ENCODE measurements at places on chromosomes 16 and 17.
A peak's percentile ranks its signal among the peaks of the same experiment; 100 is the strongest.

- DNase-seq = no peak
These were observed 20.2 kb downstream of the SLC16A3 start for GRCh38 chr17:82248815-82249674.

DNA sequence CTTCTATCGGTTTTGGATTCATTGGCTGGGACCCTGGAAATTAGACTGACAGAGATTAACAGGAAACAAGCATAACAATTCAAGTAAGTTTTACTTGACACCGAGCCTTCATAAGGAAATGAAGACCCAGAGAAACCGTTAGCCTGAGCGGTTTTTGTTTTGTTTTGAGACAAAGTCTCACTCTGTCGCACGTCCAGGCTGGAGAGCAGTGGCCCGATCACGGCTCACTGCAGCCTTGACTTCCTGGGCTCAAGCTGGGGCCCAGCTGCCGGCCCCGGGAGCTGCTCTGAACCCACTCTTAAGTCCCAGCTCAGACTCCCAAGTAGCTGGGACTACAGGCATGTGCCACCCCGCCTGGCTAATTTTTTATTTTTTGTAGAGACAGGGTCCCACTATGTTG lies 321.3 kb downstream of the SEC14L1 start:
- DNase-seq = no peak

- DNase-seq = no peak
These were observed 95.9 kb downstream of the RPTOR start for GRCh38 chr17:80640366-80641084.

DNA sequence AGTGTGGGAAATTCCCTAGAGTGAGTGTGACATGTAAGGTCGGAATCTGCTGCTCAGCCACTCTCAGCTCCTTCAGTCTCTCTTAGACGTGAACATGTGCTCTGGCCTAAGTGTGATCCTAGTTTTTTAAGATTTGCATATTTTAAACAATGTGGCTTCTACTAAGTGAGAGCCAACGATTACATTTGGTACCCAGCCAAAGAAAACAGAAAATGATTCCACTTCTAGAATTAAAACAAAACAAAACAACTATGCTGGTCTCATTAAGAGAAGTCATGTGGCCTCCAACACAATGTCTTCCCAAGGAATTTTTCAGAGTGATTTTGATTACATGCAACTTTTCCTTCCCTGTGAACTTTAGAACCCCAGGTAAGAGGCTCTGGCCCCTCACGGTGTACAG lies 10.1 kb downstream of the TMEM238L start:
- DNase-seq = no peak

- no peak for DNase-seq
These were observed 4.3 kb downstream of the YBX2 start for GRCh38 chr17:7290166-7290565.

- no peak for DNase-seq
These were observed 308.7 kb downstream of the SEC14L1 start for GRCh38 chr17:77449373-77449907.

DNA sequence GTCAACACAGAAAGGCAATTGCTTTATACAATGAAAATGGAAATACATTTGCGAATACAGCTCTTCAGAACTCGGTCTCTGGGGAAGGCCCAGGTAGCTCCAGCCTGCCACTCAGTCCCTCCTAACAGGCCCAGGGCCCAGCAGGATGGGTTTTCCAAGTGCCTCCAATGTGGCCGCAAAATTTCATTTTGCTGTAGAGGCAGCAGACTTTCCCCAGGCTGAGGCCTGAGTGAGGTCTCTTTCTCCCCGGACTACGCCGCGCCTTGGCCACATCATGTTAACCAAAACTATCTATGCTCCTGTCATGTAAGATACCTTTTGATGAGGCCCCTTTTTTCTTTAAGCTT lies 606.0 kb upstream of the SALL1 start:
- no peak for DNase-seq

GRCh38 chr16:30413112-30413806 lies 5.9 kb downstream of the ZNF771 start:
- no peak for DNase-seq

DNA sequence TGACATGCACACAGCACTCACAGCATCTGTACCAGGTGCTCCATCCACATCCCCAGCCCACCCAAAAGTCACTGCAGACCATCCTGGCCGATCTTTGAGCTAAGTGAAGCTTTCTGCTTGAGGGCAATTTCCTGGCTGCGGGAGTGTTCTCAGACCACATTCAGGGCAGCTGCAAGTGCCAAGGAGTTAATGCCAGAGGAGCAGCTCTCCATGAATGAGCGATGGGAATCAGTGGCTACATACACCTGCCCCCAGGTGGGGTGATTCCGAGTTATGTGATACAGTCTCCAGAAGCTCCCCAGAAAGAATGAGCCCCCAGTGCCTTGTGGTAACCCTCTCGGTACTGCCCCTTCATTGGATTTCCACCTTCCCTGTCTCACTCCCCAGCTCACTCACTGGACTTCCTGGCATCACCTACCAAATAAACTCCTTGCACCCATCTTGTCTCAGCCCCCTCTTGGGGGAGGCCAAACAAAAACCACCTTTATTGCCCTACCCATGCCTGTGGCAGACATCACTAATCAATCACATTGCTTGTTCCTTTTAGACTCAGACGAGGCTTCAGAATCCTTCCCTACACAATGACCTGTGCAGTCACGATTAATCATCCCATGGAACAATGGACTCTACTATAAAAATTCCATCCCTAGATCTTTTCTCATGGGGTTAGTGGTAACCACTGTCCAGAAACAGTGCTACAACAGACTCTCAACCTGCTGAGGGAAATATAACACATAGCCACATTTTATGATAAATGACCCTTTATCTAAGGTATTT lies 121.1 kb downstream of the IRX5 start:
- no peak for DNase-seq

DNA sequence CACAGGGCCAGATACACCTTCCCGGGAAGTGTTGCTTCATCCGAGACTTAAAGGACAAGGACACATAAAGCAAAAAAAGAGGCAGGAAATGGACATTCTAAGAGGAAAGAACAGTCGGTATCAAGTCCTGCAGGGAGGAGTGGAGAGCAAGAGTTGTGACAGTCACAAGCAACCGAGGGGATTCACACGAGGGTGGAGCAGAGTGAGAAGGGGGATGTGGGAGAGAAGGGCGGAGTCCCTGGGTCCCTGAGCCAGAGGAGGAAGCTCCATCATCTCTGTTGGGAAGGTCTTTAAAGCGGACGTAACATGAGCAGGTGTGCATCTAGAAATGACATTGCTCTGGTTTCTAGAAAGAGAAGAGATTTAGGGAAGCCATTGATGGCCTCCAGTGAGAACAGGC lies 47.1 kb downstream of the AIPL1 start:
- no peak for DNase-seq

DNA sequence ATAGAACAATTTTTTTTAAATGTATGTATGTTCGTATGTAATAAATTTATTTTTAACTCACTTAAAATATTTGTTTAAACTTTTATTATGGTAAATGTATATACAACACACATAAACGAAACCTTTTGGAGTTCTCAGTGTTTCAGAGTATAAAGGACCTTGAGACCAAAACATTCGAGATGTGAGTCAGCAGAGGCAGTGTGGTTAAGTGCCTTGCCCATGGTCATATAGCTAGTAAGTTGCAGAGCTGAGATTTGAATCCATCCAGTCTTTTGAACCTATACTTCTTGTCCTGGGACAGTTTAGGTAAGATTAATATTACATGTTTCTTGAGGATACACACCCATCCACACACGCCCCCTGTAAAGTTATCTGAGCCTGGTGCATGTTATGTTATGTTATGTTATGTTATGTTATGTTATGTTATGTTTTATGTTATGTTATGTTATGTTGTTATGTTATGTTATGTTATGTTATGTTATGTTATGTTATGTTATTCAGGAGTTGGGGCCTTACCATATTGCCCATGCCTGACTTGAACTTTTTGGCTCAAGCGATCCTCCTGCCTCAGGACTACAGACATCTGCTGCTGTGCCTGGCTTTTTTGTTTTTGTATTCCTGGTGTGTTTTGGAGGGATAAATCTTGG lies 41.8 kb downstream of the TNRC6A start:
- no peak for DNase-seq

- peak; percentile 42 for DNase-seq
These were observed 36.4 kb downstream of the SNX20 start for GRCh38 chr16:50644729-50645128.

DNA sequence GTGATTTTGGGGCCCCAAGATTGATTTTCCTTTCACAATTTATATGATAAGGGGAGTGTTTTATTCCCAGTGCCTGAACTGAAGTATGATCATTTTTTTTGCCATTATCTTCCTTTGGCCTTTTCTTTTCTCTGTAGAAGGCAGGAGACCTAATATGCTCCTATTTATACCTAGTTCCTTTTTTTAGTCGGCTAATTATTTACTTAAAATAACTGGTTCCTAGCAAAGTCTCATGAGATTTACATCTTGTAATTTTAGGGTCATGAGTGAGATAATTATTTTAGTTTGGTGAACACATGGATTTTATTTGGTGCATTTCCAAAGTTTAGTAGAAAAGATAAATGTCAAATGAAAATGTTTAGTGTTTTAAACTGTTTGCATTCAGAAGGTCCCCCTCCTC lies 24.8 kb downstream of the SEC14L1 start:
- no peak for DNase-seq

DNA sequence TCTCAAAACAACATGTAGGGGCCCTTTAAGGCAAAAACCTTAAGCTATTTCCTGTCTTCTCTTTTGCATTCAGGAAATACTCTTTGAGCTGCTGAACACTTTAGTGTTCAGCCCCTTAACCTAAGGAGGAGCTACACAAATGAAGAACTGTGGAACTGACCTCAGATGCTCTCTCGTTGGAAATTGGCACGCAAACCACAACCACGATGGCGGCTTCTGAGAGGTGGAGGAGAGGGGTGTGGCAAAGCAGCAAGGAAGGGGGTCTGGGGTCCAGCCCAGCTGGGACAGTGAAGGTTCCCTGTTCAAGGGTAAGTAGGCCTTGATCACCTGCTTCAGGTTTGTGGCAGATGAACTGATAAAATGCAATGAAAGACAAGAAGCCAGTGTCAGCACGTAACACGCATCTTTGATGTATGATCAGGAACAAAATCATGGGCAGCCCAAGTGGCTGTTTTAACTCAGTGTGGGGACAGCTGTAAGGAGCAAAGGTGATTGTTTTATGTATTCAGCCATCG lies 291.6 kb upstream of the TNRC6C start:
- no peak for DNase-seq

DNA sequence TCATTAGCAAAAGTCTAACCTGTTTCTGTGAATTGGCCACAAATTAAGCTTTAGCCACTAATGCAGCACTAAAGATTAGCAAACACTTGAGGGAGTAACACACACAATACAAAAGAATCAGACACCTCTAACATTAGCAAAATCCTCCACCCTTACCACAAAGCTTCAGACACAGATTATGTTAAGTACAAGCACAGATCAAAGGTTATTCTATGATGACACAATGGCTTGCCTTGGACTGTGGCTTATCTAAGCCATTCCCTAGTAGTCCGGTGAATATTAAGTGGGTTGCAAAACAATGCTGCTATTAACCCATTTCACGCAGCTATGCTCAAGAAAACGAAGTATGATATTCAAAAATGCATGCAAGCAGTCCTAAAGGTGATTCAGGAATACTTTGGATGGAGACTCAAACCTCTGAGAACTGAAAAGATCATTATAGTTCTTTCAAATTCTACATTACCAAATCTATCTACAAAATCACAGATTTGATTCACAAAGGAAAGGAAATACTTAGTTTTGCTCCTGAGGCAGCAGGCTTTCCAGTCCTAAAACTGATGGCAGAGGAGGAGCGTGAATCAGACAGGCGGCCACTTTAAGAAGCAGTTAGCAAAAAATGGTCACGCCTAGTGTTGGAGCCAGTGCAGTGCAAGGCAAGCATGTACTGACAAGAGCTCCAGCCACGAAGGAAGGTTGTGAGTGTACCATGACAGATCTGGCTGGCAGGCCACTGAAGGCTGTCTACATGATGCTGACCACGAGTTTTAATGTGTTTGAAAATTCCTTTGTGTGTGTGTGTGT lies 67.2 kb downstream of the PARN start:
- peak; percentile 55 for DNase-seq

DNA sequence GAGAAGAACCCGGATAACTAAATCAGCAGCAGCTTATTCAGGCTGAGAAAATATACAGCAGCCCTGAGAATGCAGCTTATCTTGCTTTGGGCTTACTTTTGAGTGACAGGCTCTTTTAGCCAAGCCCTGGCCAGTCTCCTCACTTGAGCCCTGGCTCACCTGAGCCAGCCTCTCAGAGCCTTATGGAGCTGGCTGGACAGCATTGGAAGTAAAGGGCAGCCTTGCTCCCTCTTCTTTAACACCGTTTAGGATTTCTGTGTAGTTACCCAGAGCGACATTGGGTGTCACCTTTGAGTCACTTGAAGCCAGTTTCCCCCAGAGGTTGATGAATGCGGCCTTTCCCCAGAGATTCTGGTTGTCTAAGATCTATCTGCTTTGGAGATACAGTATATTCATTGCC lies 7.7 kb upstream of the NPIPB2 start:
- DNase-seq = peak; percentile 75

DNA sequence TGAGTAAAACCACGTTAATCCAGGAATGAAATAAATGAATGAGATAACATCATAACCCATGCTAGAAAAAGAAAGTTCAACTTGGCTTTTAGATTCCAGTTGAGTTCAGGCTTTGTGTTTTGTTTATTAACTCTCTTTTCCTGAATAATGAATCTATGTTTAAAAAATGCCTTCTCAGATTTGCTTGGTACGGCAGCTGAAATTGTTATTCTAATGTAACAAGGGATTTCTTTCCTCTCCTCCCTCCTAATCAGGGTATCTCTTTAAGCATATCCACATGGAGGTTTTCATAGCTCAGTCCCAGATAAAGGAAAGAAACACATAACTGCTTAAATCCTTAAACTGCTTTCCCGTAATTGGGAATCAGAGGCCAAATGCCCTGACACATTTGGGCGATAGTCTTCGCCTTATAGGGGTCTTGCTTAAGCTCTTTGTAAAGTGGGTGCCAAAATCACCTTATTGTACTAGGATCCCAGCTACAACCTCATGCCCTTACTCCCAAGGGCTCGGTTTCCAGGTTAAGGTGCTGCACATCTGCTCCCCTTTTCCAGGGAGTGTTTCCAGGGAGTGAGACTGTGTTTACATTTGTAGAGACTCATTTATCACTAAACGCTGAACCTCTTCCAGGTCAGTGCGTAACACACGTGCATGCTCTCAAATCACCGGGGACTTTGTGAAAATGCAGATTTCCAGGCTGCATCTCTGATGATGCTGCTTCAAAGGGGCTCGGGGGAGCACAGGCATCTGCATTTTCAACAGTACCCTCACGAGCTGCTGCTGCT lies 142.8 kb upstream of the FOXF1 start:
- DNase-seq = no peak

DNA sequence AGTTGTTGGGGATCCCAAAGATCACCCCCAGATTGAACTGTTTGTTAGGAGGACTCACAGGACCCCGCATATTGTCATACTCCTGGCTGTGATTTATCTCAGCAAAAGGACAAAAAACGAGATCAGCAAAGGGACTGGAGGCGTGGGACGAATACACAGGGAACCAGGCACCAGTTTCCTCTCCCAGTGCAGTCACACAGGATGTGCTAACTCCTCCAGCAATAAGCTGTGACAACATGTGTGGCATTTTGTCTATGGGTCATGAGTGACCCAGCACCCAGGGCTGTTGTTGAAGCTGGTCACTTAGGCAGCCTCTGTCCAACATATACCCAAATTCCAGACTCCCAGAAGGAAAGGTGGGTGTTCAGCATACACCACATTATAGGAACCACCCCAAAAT lies 60.9 kb downstream of the CPPED1 start:
- no peak for DNase-seq

All from neural progenitor cell (in vitro differentiated cells).